ENCODE measurements at places on chromosomes 3 and 15.

- DNase-seq = no peak
Measured at GRCh38 chr3:38497031-38497430, 891 bp downstream of the EXOG start.

GRCh38 chr3:186988806-186989205, 58.5 kb downstream of the ST6GAL1 start:
- DNase-seq = no peak

DNA sequence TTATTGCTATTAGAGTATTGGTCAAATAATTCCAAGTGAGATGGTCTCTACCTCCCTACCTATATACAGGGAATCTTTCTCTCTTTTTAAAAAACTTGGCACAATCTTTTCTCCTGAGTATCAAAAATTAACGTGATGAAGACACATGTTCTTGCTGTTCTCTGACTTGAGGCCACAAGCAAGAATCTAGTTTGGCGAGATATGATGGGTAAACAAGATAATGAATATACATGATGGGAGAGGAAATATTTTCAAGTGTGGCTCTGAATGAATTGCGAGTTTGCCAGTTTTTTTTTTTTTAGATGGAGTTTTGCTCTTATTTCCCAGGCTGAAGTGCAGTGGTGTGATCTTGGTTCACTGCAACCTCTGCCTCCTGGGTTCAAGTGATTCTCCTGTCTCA, 11.6 kb downstream of the NR1D2 start:
- no peak for DNase-seq

GRCh38 chr15:66751579-66751978, 49.5 kb downstream of the SMAD6 start:
- DNase-seq = no peak

DNA sequence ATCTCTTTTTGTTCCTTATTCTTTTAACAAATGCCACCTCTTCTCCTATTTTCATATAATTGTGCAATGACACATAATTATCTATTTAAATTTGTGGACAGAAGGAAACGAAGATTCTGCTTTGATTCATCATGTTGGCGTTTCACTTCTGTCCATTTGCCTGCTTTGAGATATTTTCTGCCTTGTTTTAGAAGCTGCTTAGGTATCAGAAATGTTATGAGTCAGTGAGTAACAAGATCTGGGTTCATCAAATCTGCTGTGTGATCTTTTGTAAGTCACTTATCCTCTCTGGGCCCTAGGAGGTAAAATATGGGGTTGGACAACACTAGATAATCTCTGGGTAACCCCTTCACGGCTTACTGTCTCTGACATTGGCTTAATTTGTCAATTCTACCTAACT, 7.3 kb upstream of the MINDY4B start:
- no peak for DNase-seq

GRCh38 chr15:24054547-24055245, 367.6 kb upstream of the NDN start:
- no peak for DNase-seq

DNA sequence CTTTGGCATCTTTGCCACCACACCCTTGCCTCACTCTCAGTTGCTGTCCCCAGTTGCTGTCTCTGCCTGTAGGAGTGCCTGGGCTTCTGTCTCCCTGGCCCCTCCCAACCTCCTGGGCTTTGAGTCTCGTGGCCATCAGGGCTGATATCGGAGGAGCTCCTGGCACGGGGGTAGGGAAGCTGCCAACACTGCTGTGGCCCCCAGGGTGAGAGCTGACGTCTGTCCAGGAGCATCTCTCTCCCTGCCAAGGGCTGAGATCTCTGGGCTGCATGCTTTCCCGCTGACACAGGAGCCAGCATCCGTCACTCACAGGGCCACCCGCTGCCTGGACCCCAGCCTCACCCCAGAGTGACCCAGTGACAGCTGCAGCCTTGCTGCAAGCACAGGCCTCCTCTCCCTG, 47.4 kb downstream of the EXOG start:
- no peak for DNase-seq

DNA sequence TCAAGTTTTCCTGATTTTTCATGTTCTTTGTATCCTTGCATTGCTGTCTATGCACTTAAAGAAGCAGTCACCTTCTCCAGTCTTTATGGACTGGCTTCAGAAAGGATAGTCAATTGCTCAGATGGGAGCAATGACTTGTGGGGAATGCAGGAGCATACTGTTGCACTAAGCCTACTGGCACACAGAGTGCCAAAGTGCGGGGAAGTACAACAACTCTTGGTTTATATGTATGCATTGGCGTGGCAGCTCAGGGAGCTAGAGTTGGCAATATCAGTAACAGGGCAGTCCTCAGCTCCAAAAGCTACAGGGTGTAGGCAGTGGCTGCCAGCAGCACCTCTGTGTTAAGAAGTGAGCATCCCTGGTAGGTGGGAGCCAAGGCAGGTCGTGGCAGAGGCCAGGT, 141.1 kb downstream of the SCAPER start:
- no peak for DNase-seq

DNA sequence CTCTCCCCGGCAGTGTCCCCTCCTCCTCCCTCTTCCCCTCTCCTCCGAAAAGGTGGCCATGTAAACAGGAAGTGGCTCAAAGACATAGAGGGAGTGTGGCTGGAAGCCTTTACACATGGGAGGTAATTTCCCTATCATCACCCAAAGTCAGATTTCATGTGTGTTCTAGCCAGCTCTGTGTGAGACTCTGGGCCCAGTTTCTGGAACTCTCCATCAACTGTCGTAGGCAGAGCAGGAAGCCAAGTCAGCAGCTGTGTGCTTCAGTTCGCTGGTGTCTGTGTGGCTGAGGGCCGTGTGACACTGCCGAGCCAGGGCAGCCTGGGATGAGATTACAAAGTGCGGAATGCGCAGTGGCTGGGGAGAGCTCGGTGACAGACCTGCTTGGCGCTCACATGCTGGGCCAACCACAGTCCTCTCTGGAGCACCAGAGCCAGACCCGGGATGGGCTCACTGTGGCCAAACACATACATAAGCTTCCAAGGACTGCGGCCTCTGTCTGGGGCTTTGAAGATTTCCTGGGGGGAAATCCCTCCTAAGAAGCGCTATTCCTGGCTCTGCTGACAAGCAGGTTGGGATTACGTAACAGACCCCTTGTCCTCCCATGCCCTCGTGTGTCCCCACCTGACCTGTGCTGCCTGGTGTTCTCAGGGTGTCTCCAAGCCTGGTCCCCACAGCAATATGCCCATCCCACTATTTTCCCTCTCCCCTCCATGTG, 50.7 kb downstream of the UMPS start:
- no peak for DNase-seq

- no peak for DNase-seq
Measured at GRCh38 chr3:182519569-182519968, 273.7 kb upstream of the ATP11B start.

- DNase-seq = no peak
Measured at GRCh38 chr3:38108649-38109579, 28.0 kb downstream of the ACAA1 start.

DNA sequence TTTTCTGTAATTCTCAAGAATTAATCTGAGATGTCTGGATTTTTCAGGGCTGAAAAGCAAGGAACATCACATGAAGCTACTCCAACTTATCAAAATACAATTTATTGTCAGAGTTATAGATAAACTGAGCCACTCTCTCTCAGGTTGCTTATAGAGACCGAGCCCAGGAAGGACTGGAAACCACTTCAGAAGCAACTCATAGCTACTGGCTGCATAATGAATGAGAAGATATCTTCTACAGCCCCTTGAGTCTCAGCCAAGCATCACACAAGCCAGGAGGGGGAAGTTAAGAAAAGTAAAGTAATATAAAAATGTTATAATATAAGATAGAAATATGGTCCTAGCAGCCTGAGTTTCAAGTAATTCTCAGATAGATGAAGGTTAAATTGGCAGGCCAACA, 186.0 kb downstream of the TNIK start:
- no peak for DNase-seq

DNA sequence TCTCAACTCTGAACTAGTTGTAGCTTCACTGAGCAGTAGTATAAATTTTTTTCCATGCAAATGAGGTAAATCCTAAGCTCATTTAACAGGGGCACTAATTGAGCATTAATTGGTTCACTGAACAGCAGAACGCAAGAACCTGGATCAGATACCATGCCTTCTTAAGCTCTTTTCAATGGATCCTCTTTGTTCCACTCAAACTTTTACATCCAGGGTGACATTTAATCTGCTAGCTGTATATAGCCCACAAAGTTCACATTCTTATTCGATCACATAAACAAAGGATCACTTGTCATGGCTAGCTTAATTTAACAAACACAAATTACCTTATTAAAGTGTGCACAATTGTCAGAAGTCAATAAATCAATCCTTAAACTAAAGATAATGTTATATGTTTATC, 281.6 kb downstream of the CNTN6 start:
- no peak for DNase-seq

GRCh38 chr3:172557515-172558220, 34.4 kb upstream of the TNFSF10 start:
- no peak for DNase-seq

DNA sequence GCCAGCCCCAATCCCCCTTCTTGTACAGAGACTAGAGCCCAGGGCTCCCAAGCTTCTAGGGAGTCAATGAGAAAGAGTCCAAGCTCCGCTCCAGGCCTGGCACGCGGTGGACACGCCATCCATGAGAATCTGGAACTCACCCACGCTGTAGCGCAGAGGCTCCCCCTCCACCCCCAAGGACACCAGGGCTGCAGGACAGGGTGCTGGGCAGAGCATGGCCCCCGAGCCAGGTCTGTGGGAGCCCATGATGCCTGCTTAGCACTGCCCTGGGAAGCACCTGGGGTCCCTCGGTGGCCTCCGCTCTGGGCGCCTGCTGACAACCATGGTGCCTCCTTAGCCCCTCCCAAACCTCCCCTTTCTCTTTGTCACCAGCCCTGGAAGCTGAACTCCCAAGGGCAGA, 28.5 kb downstream of the ACSBG1 start:
- no peak for DNase-seq

DNA sequence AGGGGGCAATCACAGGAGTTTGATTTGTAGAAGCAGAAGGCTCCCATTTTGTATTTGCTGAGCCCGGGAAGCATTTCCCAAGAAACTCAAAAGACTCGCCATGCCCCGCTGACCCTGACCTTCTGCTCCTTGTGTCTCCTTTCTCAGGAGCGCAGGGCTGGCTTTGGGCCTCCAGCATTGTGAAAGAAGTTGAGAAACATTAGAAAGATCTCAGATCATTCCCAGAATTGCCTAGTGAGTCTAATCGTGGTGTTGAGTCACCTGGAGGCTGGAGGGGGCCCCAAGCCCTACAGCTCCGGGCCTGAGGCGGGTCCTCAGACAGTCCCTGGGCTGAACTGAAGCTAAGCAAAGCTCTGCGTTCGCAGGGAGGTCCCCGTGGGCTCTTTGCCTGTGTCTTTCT, 10.9 kb upstream of the PIGZ start:
- no peak for DNase-seq

DNA sequence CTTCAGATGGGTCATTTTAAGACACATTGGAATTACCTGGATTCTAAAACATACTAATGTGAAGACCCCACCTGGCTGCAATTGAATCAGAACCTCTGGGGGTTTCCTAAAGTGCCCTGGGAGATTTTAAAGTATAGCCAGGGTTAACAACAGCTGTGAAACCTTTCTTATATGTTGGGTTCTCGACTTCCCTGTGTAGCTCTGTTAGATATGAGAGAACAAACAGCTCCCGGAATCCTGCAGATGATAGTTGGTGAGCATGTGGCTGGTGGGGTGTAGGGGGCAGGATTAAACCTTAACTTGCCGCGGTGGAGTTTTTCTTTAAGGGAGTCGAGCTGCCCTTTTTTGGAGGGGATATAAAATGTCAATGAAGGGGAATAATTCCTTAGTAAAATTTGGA, 12.1 kb downstream of the PLCL2 start:
- no peak for DNase-seq

GRCh38 chr15:38701149-38701548, 136.5 kb upstream of the RASGRP1 start:
- DNase-seq = no peak

DNA sequence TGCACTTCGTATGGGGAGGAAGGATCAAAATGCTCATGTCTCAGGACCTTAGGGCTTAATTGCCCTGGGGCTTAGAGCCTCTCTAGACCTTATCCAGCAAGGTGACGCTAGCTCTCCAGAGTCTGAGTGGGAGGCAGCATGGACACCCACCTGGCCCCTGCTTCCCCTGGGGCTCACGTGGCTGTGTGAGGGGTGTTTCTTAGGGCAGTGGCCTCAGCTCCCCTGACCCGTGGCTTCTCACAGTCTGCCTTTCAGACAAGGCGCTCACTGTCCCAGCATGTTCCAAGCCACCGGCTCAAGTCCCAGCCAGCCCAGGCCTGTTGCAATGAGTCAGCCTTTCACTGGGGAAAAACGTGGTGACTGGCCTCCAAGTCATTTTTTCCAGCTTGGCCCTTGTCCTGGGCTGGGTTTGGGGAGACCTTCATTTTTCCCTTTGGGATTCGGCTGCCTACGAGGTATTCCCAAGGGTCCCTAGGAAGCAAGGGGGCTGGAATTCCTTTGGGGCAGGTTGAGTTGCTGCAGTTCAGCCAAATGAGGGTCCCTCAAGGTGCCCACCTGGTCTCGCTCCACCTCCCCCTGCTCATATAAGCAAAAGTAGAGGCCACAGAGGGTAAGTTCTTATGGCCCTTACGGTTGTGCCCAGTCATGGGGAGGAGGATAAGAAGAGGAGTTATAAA, 15.7 kb downstream of the BHLHE40 start:
- no peak for DNase-seq

GRCh38 chr15:85354461-85354860, 25.9 kb upstream of the AKAP13 start:
- no peak for DNase-seq

- no peak for DNase-seq
Measured at GRCh38 chr15:35858707-35859106, 312.7 kb upstream of the DPH6 start.

GRCh38 chr3:28667646-28668621, 319.3 kb upstream of the AZI2 start:
- peak; percentile 15 for DNase-seq

- no peak for DNase-seq
Measured at GRCh38 chr3:112610121-112610520, 30.8 kb downstream of the CCDC80 start.

DNA sequence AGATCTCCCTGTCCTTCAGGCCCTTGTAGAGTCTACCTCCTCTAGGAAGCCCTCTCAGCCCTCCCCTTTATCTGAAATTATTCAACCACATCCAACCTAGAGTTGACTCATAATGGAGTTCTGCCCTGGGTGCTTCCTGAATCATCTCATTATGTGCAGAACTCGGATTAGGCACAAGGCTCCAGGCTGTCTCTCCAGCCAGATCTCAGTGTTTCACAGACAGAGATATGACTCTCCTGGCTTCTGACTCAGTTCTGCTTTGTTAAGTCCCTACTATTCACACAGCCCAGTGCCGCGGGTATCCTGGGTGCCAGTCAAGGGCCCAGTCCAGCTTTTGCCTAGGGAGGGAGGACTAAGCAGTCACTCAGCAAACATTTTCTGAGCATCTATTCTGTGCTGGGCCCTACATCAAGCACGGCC, 9.3 kb downstream of the STRA6 start:
- no peak for DNase-seq

DNA sequence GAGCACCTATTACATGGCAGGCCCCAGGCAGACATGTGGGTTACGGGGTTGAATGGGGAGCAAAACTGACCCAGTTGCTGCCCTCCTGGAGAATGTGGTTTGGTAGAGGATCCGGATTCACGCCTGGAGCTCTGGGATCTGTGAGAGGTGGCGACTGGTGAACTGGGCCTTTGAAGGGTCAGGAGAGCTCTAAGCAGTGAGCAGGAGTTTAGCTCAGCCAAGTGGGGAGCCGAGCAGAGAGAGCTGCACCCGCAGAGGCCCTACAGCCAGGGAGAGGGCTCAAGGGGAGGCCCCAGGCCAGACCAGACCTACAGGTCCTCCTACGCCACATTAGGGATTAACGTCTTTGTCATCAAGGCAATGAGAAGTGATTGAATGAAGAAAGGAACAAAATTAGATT, 179.8 kb upstream of the TLE3 start:
- no peak for DNase-seq

Measured in T-helper 9 cell (primary cell).